ENCODE measurements at places on chromosomes 16 and 17.

GRCh38 chr17:5297245-5297644 lies 15.2 kb downstream of the RABEP1 start:
- no peak for DNase-seq

- DNase-seq = no peak
Observed at GRCh38 chr16:79165079-79165478, 435.5 kb downstream of the MAF start.

DNA sequence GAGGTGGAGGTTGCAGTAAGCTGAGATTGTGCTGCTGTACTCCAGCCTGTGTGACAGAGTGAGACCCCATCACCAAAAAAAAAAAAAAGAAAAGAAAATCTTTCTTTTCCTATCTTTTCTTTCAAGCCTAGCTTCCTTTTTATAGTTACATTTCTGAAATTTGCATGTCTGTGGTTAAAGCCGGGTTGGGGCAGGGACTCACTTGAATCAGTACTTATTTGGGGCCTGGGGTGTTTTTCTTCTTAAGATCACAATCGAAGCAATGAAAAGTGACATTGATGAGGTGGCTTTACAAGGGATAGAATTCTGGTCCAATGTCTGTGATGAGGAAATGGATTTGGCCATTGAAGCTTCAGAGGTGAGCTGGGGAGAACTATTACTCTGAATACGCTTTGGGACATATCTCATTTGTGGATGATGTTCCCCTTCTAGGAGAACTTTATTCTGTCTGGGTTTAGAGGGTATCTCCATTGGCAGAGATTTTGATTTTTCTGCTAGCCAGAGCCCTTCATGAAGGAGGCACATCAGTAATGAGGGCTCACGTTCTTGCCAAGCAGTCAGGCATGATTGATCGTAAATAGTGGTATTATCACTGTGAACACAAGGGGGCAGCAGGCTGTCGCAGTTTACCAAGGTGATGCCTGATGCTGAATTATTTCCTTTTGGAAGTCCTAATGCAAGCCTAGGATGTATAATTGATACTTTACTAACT lies 14.3 kb downstream of the KPNB1 start:
- DNase-seq = peak; percentile 31

GRCh38 chr16:11138769-11139325 lies 117.2 kb downstream of the SOCS1 start:
- no peak for DNase-seq

DNA sequence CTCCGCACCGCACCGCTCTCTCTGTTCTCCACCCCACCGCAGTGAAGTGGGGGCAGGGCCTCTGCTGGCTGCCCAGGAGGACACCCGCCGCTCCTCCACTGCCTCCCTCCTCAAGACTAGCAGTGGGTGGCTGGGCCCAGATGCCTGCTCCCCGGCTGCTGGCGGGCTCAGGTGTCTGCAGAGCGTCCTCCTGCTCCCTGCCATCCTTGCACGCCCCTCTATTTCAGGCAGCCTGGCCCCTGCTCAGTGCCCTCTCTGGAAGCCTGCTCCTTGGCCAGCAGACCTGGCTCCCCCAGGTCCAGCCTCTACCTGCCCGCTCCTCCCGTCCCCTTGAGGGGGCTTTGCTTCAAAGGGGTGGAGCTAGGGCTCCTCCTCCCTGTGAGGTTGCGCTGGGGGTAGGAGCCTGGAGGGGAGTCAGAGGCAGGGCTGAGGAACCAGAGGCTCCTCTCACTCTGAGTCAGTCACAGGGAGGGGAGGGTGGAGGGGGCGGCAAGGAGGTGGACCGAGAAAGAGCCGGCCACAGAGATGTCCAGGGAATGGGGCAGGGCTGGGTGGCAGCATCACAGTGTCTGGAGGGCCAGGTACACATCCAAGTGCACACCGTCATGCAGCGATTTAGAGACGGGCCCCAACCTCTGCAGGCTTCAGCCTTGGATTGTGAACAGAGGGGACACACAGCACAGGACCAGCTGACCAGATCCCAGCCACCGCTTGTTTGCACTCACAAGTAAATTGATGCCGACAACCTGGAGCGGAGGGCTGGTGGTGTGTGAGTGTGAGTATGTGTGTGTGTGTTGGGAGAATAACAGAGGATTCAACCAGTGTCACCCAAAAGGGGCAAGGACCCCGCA lies 9.8 kb upstream of the TMEM92 start:
- no peak for DNase-seq

DNA sequence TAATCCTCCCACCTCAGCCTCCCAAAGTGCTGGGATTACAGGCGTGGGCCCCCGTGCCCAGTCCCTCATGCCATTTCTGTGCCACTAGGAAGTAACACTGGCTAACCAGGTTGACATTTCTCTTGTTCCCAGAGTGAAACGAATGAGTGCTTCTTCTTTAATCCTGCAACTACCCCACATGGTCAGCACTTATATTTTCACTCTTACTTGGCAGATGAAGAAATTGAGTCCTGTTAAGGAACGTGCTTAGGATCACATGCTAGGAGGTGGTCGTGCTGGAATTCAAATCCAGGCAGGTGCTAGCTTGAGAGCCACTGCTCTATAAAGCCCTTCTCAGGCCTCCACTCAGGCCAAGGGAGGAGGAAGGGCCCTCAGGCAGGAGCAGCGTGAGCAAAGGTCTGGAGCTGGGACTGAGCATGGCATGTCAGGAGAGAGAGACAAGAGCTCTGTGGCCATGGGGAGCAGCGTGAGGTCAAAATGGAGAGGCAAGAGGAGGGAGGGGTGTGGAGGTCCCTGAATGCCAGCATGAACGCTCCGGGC lies 18.5 kb upstream of the RMI2 start:
- no peak for DNase-seq

DNA sequence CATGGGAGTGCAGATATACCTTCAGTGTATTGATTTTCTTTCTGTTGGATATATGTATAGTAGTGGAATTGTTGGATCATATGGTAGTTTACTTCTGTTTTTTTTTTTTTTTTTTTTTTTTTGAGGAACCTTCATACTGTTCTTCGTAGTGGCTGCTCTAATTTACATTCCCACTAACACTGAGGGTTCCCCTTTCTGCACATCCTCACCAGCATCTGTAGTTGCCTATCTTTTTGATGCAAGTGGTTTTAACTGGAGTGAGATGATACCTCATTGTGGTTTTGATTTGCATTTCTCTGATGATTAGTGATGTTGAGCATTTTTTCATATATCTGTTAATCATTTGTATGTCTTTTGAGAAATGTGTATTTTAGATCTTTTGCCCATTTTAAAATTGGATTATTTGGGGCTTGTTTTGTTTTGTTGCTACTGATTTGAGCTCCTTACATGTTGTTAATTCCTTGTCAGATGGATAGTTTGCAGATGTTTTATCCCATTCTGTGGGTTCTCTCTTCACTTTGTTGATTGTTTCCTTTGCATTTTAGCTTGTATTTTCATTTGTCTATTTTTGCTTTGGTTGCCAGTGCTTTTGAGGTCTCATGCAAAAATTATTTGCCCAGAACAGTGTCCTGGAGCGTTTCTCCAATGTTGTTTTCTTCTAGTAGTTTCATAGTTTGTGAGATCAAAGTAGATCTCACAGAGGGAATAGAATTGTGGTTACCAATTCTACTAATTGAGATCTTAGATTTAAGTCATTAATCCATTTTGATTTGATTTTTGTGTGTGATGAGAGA lies 25.0 kb upstream of the BCAS3 start:
- no peak for DNase-seq

GRCh38 chr17:68783861-68784260 lies 171.3 kb downstream of the ABCA8 start:
- no peak for DNase-seq

All from stimulated activated CD8-positive, alpha-beta memory T cell treated with anti-CD3 and anti-CD28 coated beads, Interleukin-4, amount 100 ng/mL, for 24 hours (primary cell).